ENCODE measurements at places on chromosomes 7 and 10.

DNA sequence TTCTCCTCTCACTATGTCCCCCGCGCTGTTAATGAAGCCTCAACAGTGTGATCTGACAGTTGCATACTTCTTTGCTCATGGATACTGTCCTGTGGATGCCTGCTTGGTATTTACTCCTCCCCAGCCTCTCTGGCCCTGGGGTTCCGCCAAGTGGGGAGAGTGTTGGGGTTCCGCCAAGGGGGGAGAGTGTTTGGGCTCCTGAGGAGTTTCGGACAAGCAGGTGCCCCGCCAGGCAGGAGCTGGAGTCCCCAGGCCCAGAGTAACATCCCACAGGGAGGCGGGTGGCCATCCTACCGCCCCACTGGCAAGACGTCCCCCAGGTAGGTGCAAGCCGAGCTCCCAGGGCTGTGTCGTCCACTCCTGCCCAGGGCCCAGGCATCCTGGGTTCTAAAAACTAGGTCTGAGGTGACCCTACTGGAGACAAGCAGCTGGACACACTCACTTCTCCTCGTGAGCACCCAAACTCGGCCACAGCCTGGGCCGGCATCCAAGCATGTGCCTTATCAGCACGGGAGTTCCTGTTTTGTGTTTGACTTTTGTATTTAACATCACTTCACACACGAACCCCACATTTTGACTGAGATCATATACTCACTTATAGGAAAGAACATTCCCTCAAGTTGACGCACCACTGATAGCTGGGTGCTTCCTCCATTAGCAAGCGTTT is 34.2 kb downstream of the CAMK2B start:
- no peak for DNase-seq

DNA sequence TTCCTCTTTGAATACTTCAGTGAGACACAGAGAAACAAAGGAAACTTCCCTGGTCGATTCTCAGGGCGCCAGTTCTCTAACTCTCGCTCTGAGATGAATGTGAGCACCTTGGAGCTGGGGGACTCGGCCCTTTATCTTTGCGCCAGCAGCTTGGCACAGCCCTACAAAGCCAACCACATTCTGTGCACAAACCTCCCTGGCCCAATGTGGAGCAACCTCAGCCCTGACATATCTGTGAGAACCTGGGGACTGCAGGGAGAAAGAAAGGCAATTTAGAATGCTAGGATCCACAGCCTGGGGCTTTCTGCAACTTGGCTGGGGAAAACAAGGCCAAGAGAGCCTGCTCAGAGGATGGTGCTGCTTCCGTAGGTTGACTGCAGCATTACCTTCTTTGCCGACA is 63.5 kb upstream of the PRSS58 start:
- no peak for DNase-seq

DNA sequence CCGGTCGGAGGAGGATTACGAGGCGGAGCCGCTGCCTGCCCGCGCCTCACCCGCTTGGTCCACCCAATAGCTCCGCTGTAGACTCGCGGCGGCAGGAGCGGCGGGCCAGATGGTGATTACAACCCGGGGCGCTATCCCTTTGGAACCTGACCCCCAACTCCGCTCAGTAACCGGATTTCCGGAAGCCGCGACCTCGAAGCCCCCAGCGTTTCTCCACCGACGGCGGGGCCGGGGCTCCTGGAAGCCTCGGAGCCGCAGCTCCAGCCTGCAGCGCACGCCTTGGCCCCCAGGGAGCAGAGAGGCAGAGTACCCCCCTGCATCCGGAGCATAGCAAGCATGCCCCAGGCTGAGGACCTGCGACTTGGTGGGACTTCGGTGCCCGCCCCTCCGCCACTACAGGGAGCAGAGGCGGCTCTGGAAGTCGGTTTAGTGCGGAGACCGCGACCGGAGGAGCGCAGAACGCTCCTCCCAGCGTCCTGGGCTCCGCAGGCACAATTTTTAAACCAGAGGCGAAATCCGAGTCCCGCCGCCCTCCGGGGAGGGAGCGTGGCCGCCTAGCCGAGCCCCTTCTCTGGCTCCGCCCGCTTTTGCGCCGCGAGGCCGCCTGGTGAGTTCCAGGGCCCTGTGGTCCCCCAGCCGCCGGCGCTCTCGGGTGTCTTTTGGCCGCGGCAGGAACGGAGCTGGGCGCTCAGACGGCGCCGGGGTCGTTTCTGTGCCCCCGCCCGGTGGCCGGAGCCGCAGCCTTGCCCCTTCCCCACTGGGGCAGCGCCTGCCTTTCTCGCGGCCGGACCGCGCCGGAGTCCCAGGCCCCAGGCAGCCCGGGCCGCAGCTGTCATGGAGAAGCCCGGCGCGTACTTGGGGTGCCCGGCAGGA is 28.2 kb upstream of the BMS1 start:
- peak; percentile 16 for DNase-seq

GRCh38 chr7:151131592-151132293 is 35.8 kb downstream of the GBX1 start:
- DNase-seq: no peak

DNA sequence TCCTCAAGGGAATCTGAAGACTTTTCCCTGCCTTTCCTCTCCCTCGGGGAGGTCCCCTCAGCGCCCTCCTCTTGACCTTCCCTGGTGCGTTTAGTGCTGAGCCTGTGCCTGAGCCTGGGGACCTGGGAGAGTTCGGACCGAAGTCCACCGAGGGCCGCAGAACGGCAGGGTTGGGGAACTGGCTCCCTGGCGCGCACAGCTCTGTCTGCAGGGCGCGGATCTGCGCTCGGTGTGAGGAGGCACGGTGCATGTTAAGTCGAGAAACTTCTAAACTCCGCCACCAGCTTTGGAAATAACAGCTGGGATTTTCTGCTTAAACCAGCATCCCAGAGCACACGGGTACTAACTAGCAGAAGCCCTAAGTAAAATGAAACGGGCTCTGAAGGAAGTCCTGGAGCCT is 44.2 kb upstream of the SLC29A4 start:
- DNase-seq: no peak
